CD4-positive, alpha-beta T cell treated with Interleukin-15 for 4 hours (primary cell): ENCODE measurements at places on chromosomes 11 and 22.
A peak's percentile ranks its signal among the peaks of the same experiment; 100 is the strongest.

- DNase-seq = peak; percentile 65
Measured at GRCh38 chr22:36409911-36410756, 22.4 kb upstream of the MYH9 start.

GRCh38 chr11:60477035-60477445 is 15.5 kb upstream of the MS4A12 start:
- no peak for DNase-seq

GRCh38 chr11:59755701-59756557 is 753 bp downstream of the STX3 start:
- peak; percentile 43 for DNase-seq

- DNase-seq = no peak
Measured at GRCh38 chr11:16395601-16396000, 39.3 kb upstream of the SOX6 start.

DNA sequence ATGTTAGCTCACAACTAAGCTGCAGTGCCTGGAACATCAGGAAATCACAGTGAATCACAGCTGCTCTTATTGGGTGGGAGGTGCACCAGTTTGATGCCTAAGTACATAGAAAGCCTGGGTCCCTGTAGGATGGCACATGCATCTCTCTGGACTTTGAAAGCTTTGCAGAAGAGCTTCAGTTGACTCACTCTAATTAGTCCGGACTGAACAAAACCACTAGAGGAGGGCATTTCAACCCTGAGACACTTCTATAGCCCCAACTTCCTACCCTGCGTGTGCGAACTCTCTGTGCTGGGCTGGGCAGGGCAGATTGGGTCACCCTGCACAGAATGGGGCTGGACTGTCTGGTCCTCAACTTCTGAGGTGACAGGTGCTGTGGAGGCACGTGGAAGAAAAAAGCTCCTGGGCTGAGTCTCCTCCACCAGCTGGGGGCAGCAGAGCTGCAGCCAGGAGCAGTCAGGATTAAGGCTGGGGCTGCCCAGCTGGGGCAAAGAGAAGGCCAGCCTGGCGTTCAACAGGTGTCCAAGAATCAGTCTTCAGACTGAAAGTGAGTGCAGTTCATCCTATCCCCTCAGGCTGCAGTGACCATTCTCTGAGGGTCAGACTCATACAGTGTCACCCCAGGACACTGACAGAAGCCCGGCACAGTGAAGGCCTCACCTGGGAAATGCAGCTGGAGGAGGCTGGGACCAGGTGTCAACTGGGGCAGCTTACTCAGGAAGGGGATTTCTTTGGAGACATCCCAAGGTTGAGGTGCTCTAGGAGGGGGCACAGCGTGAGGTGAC is 22.1 kb downstream of the GGTLC2 start:
- DNase-seq = no peak

DNA sequence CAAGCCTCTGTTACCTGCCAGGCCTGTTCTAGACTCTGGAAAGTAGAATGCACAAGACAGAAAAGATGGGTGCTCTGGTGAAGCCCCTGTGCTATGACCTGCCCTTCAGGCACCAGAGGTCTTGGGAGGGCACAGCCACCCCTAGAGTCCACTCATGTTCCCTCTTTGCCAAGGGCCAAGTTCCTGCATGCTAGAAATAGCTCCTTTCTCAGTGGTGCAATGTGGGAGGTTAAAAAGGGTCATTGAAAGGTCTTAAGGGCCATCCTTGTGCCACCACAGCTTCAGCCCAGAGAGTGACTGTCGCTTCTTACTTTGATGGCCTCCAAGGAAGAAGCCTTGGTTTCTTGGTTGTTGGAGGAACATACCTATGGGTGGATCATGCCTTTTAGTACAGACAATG is 84.6 kb upstream of the PARVA start:
- no peak for DNase-seq

DNA sequence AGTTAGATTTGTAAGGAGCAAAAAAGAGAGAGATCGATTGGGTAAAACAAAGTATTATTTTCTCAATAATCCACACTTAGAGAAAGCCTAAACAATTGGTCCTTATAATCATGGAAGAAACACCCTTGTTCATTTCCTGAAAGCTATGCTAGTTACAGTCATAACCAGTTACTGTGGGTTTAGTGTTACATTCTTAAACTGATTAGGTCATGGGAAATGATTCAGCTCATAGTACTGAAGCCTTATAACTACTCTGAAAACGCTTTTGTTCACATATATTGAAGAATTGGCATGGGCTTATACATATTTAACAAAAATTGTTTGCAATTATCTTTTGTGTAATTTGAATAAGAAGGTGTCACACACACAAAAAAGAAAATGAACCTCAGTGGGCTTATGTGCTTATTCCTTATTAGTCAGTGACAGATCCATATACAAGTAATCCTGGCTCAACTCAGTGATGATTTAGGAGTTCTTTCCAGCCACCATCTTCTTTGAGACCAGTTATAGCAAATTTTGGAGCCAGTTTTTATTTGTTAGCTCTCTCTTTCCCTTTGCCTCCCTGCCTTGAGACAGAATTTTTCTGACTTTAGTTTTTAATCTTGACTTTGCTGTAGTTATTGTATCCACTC is 198.5 kb upstream of the CTSC start:
- no peak for DNase-seq

GRCh38 chr11:90476442-90477007 is 253.7 kb upstream of the CHORDC1 start:
- no peak for DNase-seq

DNA sequence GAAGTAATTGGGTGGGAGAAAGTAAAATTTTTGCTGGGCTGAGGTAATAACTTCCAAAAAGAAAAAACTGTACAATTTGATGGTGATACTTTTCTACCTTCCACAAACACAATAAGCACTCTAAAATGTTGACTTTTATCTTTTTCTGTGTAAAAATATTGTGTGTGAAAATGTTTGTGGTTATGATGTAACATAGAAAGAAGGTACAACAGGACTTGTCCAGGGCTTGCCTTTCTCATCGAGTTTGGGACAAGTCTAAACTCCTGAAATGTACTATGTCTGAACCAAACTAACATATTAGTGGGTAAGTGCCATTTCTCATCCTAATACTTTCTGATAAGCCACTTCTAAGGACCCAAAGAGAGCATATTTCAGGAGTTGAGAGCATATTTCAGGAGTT is 174.2 kb upstream of the PDGFD start:
- no peak for DNase-seq

DNA sequence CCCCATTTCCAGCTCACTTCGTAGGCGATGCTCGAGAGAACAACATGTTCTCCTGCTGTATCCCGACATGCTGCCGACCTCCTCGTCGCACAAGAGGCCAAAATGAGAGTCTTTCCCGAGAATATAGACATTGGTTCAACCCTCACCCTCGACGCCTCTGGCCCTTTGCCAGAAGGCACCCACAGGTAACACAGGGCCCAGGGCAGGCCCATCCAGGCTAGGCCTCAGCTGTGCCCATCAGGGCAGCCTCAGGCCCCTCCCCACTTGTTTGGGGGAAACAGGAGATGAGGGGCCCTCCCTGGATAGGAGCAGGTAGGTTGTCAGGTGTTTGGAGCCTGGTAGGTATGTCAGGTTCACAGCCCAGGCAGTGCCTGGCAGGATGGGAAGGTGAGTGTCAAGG is 2.7 kb upstream of the RGL4 start:
- DNase-seq = no peak

GRCh38 chr11:70043482-70043881 is 34.6 kb upstream of the ANO1 start:
- DNase-seq = no peak

GRCh38 chr11:65386307-65387140 is at the start of gene FRMD8:
FRMD8 (plus strand) TSS chr11:65386637; CDS start chr11:65387037, 400 bp downstream.
- peak; percentile 89 for DNase-seq

- DNase-seq = no peak
Measured at GRCh38 chr11:121576531-121576930, 123.8 kb upstream of the SORL1-AS1 start.

GRCh38 chr11:33920838-33921613 is 29.1 kb upstream of the LMO2 start:
- no peak for DNase-seq

DNA sequence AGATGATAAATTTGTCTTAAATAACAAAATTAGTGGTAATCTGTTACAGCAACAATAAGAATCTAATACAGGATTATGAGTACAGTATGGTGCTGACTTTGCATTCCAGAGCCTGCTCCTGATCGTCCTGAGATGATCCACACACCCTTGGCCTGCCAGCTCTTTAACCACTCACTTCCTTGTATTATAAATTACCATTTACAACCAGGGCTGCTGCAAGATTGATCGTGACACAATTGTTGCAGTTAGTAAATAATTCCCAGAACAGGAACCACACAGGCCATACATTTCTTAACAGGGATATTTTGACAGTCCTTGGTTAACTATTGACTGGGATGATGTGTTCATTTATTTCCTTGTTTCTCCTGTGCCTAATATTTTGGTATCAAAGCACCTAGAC is 3.8 kb upstream of the CBLIF start:
- DNase-seq = no peak

DNA sequence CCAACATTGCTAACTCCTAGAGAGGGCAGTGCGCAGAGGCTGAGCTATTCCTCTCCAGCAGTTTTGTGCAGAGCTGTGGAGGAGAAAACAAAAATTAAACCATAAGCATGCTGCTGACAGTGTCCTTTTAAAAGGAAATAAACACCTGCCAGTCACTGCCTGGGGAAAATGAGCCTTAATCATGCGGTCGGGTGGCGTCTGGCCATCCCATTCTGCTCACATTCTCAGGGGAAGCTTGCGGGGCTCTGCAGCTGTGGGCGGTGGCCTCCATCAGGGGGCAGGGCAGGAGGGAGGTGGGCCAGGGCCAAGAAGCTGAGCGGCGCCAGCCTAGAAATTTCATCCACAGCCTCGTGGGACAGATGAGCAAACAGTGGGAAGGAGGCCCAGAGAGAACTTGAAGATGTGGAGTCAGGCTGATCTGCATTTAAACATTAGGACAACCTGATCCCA is 71.0 kb upstream of the TP53I11 start:
- no peak for DNase-seq

DNA sequence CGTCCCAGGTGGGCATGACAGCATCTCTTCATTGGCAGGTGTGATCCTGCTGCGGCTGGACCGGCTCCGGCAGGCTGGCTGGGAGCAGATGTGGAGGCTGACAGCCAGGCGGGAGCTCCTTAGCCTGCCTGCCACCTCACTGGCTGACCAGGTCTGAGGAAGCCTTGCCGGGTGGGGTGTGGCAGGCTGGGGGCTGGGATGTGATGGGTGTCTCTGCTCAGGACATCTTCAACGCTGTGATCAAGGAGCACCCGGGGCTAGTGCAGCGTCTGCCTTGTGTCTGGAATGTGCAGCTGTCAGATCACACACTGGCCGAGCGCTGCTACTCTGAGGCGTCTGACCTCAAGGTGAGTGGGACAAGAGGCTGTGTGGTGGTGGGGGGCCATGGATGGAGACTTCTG is 3.5 kb downstream of the LARGE2 start:
- no peak for DNase-seq

DNA sequence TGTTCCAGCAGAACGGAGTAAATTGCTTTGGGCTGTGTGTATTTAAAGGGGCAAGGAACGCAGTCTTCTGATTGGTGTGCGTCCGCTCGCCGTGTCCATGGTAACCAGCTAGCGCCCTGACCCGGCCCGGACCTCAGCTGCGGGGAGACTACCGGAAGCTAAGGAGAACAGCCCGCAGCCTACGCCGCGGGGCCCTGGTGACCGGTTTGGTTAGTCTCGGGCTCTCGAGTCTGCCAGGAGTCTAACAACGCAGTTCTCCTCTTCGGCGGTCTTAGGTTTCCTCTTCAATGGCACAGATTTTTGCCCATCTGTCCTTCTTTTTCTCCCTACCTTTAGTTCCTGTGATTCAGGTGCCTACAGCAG is 3.5 kb upstream of the OR56A3 start:
- no peak for DNase-seq

DNA sequence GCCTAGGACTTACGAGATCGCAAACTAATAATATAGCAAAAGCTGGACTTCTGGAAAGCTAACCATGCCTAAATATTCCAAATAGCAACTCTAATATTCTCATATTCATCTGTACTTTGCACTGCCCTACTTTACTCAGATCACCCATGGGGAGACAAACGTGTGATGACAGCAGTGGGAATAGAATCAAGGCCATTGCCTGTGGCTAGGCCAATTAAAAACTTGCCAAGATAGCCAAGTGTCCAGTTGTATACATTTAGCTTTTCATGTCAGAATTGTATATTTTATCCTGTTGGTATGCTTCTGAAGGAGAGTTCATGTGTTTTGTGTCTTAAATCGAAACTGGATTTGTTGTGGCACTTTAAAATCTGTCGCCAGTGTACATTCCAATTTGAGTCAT is 1.2 kb upstream of the CEP126 start:
- no peak for DNase-seq

DNA sequence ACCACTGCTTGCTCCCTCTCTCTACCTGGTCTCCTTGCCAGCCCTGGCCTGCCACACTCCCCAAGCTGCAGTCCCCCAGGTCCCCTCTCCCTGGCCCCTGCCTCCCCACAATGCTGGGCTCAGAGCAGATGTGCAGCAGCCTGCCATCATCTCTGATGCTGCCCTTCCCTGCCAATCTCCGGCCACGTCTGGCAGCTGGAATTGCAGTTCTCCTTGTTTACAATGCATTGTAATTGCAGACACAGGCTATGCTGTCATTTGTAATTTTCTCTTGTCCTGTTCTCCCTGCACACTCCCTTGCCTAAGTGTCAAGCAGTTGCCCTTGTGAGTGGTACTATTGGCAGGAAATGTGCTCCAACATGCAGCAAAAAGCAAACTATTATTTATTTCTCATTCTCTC is 222.3 kb downstream of the NTM start:
- no peak for DNase-seq

DNA sequence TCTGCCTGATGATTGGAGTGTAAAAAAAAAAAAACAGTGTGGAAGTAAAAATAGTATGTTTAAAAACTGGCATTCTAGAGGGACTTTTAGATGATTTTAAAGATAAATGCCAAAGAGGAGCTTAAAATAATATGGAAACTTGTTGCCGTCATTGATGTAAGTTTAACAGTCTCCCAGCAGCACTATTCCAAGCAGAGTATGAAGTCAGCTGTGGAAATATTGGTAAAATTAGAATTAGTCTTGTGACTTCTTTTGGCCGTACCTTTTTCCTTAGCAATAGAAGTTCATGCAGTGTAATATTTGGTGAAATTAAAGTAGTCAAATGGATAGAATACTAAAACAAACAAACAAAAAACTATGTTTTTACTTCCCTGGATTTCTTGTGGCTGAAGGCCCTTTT is 134.9 kb downstream of the METTL15 start:
- DNase-seq = no peak

GRCh38 chr11:13189561-13190426 is 87.8 kb upstream of the BMAL1 start:
- no peak for DNase-seq
